ENCODE measurements at places on chromosomes 12 and 14.

DNA sequence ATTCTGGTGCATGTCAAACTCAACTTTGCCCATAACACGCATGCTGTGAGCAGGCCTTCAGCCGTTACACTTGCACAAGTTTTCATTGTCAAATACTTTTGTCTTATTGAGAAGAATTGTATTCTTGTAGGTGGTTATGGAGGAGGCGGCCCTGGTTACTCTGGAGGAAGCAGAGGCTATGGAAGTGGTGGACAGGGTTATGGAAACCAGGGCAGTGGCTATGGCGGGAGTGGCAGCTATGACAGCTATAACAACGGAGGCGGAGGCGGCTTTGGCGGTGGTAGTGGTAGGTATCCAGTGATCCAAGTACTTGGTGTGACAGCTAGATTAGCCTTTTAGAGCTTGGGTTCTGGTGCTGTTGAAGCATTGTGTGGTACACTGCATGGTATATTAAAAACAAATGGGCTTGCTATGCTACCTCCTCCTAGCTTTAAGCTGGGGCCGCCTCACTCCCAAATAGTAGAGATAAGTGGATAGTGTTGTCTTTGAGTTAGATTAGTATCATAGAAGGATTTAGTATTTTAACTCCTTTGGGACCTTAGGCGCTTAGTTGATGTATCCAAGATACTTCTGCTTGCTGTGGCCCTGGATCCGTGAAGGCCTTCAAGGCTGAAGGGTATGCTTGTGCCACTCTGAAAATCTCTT, 2.5 kb downstream of the HNRNPA1 start:
- no peak for DNase-seq

GRCh38 chr12:132083614-132083940, 60.5 kb downstream of the DDX51 start:
- no peak for DNase-seq

GRCh38 chr12:118488034-118488433, 111.7 kb downstream of the SUDS3 start:
- DNase-seq = no peak

DNA sequence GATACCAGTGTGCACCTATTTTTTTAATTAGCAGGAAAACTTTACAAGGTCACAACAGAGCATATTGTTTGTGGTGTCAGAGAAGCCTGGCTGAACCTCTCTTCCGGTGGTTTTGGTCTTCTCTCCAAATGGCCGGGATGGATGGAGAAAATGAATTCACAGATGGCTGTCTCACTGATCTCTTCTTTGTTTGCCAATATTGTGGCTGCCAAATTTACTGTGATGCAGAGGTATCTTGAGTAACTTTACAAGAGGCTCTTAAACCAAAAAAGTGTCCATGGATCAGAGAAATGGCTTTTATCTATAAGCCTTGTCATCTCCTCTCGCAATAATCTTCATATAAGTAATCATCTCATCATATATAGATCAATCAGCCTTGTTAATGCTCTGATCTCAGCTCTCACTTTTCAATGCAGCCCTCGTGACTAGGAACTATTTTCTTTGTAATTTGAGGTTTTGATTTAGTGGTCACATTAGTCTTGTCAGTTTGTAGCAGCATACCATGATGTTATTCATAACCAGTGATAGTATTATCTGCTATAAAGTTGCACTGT, 308.1 kb downstream of the EGLN3 start:
- DNase-seq = no peak

DNA sequence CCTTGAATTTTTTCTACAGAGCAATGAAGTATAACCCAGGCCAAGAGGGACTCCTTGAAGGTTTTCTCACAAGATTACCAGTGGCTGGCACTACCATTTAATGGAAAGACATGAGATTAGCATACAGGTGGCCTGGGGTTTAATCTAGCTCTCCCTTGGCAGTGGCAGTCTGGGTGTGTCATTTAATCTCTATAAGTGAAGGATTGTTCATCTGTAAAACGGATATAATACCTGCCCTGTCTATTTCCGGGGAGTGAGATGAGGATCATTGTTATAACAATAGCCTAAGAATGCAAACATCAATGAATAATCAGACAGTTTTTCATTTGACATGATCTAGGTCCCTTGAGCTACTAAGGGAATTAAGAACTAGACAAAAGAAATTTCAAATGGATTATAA, 168.7 kb upstream of the CPNE8 start:
- DNase-seq = no peak

DNA sequence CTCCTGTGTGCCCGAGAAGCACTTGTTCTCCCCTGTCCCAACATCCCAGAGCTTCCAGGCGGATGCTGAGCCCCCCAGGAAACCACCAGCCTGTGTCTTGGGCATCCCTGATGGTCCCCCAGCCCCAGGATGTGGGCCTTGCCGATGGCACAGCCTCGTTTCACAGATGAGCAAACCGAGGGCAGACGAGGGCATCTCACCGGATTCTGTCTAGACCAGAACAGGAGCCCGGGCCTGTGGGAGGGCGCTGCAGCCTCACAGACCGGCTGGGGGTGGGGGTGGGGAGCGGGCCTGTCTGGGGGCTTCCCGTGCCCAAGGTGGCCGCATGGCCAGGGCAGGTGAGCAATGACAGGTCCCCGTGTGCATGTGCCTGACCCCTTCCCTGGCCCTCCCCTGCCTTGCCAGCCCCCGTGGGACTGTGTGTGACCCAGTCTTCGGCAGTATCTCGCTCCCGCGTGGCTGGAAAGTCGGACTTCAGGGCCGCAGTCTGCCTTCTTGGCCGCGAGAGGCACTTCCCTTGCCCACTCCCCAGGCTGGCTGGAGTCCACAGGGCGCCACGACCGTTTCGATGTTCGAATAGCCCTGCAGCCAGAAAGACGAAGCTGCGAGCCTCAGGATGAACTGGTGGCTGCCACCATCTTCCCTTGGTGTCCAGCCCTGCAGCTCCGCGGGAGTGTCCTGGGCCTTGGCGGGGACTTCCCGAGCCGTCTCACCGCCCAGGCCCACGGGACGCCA, 8.9 kb downstream of the RFLNA start:
- no peak for DNase-seq

- no peak for DNase-seq
Observed at GRCh38 chr12:121392325-121392716, 7.6 kb upstream of the RNF34 start.

- DNase-seq = no peak
Observed at GRCh38 chr12:45669792-45670191, 59.7 kb upstream of the ARID2 start.

- DNase-seq = no peak
Observed at GRCh38 chr12:40820794-40821484, 128.7 kb downstream of the CNTN1 start.

DNA sequence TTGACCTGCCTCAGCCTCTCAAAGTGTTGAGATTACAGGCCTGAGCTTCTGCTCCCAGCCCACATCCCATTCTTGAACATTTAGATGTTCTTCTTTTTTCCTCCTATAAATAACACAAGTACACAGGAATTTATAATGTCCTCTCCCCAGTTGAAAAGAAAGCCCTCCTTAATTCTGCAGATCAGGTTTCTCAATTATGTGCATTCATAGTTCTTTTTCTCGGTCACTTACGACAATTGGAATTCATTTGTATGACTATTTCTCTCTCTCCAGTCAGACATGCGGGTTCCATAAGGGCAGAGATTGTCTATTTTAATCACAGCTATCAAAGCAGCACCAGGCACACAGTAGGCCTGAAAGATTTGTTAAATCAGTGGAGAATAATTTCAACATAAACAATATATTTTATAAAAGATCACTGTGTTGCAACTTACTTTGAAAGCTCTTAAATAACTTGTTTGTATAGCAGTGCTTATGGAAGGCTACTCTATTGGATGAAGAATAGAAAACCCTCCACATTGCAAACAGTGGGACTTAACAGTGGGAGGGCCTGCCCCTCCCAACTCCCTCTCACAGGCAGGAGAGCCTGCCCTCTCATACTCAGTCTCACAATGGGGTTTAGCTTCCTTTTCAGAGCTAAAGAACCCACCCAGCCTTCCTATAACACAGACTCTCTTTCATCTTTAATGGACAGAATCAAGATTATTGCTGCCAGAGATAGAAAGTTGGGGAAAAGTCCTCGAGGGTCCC, 84.1 kb upstream of the TRAF3 start:
- no peak for DNase-seq

GRCh38 chr12:46585854-46586621, 213.5 kb upstream of the SLC38A2 start:
- peak; percentile 62 for DNase-seq

GRCh38 chr12:81610955-81611889, 147.9 kb downstream of the PPFIA2 start:
- DNase-seq = no peak

GRCh38 chr14:100525615-100526014, 61.6 kb downstream of the BEGAIN start:
- no peak for DNase-seq

DNA sequence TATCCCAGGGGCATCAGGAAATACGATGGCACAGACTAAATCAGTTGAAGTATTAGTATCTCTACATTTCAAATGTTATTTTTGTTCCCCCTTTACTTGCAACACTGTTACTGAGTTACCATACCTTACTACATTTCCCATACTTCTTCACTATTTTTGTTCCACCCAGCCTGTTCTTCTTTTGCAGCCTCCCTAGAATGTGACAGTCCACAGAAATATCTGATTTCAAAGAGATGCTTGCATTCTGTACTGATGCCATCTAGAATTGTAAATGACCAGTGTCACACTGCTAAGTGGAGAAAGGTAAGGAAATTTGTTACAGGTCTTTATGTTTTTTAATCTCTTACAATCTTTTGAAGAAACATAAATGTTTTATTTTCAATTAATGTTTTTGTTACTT, 279.9 kb downstream of the CCER1 start:
- no peak for DNase-seq

GRCh38 chr14:47675466-47676314, at the start of gene MDGA2:
MDGA2 (minus strand) TSS chr14:47675605.
- no peak for DNase-seq

DNA sequence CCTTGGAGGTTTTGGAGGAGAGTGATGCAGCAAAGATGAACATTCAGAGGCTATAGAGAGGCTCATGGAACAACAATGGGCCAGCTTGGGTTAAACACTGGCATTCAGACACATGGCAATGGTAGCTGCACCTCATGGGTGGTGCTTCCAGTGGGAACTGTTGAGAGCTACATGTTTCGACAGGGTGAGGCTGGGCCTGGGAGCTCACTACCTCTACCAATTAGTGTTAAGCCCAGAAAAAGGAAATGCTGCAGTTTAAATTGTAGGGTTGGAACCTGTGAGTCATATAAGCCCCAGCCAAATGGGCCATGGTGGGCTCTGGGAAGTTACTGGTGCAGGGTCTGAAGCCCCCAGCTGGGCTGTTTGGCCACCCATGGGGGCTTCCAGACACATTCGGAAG, 279.7 kb downstream of the ZFP36L1 start:
- DNase-seq = no peak

- no peak for DNase-seq
Observed at GRCh38 chr12:6527711-6528110, 6.6 kb upstream of the GAPDH start.

DNA sequence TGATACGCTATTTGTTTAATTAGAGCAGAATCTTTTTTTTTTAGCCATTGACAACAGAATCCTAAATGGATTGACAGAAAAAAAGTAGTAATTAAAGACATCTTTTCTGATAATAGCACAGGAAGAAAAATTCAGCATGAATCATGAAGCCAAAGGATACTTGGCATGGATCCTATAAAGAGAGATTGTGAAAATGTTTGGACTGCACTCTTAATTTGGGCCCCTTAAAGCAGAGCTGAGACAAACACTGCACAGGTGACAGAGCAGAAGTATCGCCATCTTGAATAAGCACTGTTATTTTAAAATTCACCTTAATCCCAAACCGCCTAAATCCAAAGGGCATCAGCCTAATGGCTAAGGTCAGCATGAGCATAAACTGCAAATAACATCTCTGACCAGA, 48.8 kb upstream of the SEL1L start:
- DNase-seq = no peak

GRCh38 chr12:24360907-24361306, 411.4 kb upstream of the SOX5 start:
- DNase-seq = no peak

- DNase-seq = no peak
Observed at GRCh38 chr12:49622501-49623141, 740 bp upstream of the PRPF40B start.

- no peak for DNase-seq
Observed at GRCh38 chr12:72228424-72228823, 43.7 kb upstream of the TRHDE start.

- DNase-seq = no peak
Observed at GRCh38 chr14:91877376-91877915, 10.1 kb upstream of the TC2N start.

DNA sequence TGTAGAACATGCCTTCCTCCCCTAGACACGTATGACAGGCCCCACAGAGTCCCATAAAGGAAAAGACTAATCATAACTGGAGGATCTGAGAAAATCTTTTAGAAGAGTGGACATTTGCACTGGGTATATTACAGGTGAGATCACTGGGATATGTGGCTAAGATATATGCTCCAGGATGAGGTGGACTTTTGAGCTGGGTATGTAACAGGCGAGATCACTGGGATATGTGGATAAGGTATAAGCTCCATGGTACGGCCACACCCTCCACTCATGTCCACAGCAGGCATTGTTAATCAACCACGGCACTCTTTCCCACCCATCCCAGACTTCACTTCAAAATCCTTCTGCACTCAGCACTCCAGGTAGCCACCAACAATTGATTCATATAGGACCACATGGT, 34.1 kb downstream of the CLMN start:
- no peak for DNase-seq

GRCh38 chr14:70283156-70283555, 76.3 kb downstream of the COX16 start:
- DNase-seq = no peak

DNA sequence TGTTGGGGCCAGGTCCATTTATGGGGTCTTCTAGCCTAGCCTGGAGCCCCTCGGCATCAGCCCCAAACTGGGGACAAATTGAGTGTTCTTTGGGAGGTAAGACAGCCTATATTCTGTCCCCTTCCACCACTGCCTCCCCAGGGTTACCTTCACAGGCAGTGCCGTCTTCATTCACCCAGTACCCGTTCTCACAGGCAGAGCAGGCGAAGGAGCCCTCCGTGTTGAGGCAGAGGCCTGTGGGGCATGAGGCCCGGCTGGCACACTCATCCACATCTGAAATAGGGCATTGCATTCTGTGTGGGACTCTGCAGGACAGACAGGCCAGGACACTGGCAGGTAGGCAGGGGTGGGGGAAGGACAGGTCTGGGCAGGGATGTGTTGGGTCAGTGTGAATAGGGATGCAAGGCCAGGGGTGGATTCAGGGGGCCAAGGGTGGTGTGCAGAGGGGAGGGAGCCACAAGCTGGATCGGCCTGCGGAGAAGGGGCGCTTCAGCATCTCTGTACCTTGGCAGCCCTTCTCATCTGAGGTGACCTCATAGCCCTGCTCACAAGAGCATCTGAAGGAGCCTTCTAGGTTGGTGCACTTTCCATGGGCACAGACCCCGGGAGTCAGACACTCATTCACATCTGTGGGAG, 16.1 kb downstream of the ISCA2 start:
- DNase-seq = no peak

- DNase-seq = no peak
Observed at GRCh38 chr12:44026046-44026445, 190.2 kb downstream of the TMEM117 start.

DNA sequence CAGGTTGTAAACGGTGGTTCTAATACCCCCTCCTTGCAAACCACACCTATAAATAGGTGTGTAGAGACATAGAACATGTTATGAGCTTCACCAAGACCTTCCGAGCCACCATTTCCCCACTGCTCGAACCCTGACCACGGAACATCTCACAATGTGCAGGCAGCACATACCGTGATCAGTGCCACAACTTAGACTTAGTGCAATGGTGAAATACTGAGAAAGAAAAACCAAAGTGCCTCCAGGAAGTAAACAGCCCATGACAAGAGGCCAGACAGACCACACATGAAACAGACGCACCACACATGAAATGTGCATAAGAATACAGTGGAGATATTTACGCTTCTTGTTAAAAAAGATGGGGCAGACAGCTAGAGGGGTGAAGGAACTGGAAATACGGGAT, 166.9 kb upstream of the CCND2 start:
- no peak for DNase-seq
